AG04449 (cell line): ENCODE measurements at places on chromosomes 6 and 20.
A peak's percentile ranks its signal among the peaks of the same experiment; 100 is the strongest.

- no peak for DNase-seq
Observed at GRCh38 chr6:122861594-122861993, 72.5 kb downstream of the SMPDL3A start.

- DNase-seq: no peak
Observed at GRCh38 chr20:2984028-2984501, 59.4 kb upstream of the GNRH2 start.

GRCh38 chr6:56299916-56300315 lies 52.5 kb upstream of the COL21A1 start:
- DNase-seq: no peak

GRCh38 chr6:139436200-139436956 lies 61.9 kb upstream of the CITED2 start:
- no peak for DNase-seq

DNA sequence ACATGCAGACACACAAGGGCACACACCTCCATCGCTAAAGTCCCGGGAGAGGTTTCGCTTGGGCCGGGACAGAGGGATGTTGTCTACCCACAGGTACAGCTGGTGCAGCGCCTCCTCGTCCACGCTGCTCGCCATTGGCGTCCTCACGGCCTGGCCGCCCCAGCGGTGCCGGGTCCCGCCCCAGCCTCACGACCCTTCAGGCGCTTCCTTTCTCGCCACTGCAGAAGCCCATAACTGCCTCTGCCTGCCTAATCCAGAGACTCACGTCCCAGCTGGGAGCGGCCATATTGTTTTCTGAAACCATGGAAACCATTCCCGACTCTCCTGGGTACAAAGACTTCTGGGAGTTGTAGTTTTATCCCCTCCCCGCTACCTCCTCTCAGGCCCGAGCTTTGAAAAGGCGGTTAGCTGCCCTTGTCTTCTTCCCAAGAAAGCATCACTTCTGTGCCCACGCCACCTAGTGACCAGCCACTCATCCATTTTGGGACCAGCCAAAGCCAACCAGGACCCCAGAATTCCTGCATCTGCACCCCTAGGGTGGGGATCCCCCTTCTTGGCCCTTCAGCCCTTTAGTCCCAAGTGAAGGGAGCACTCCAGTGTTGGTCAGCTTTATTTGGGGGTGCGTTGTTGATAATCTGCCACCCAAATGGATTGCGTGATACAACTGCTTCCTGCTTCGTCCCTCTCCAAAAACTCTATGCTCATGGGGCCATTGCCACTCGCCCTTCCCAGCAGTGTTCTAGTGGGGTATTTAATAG lies at the start of gene SPEF1:
Gene SPEF1 (minus strand): TSS at position 296 of the 758 bp plus-strand sequence. CDS start 161 bp downstream, at position 135.
- DNase-seq: peak; percentile 59

DNA sequence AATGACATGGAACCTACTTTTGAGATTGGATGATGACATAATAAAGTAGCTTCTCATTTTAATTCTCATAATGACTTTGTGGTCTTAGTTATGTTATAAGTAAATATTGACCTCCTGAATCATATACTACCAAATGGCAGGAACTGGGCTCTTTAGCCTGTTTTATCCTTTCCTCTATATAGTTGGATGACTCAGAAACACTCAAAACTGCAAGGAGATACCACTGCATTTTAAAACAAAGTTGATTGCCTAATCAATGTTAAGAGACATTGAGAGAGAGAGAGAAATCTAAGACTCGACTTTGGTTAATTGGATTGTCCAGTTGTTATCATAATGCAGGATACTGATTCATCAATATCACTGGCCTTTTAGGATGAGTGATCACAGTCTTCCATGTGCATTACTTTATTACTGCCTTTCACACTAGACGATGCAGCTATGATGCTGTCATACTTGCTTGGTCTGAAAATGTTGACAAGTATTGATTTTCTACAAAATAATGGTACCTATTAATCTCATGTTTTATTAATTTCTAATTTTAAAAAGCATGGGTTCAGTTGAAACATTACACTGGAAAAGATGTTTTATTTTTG lies 320.0 kb downstream of the NKAIN2 start:
- DNase-seq: no peak

DNA sequence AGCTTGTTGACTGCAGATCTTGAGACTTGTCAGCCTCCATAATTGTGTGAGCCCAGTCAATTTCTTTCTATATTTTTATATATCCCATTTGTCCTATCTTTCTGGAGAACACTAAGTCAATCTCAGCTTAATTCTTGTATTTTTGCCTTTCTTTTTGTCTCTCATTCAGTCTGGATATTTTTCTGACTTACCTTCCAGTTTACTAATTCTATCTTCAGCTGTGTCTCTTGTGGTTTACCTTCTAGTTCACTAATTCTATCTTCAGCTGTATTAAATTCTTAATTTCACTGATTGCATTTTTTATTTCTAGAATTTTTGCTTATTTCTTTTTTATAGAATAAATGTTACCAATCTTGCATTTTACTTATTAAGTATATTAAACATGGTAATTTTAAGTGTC lies 17.8 kb upstream of the RFX6 start:
- no peak for DNase-seq

DNA sequence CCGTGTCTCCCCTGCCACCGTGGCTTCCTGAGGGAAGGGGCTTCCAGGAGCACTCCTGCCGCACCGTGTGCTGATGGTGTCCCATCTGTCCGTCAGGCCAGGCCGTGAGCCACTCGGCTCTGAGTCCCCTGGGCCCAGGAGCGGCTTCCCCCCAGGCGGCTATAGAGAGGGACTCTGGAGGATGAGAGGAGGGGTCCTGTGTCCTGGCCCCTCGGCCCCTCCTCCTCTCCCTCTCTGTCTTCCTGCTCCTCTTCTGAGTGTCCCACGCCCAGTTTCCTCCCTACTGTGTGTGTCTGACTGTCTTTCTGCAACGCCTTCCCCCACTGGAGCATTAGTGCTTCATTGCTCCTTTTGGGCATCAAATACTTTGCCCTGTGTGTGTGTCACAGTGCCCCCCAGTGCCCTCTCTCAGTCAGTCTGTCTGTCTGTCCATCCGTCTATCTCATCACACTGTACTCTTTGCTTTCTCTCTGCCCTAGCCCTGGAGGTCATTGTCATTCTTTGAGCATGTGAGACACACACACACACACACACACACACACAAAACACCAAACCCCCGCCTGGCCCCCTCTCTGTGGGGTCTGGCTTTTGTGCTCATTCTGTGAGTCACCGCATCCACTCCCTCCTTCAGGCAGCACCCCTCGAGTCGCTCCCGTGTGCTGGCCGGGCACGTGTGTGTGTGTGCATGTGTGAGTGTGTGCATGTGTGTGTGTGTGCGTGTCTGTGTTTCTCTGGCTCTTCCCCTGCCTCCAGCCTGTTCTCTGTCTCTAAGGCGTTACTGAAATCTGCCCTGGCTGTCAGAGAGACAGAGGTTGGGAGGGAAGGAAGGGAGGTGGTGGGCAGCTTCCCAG lies 71.9 kb downstream of the SRC start:
- DNase-seq: no peak

- no peak for DNase-seq
Observed at GRCh38 chr6:22883061-22883717, 313.8 kb downstream of the HDGFL1 start.

GRCh38 chr6:135922174-135922573 lies 70.7 kb downstream of the PDE7B start:
- DNase-seq: peak; percentile 93

- no peak for DNase-seq
Observed at GRCh38 chr20:52668626-52669025, 303.5 kb upstream of the TSHZ2 start.

DNA sequence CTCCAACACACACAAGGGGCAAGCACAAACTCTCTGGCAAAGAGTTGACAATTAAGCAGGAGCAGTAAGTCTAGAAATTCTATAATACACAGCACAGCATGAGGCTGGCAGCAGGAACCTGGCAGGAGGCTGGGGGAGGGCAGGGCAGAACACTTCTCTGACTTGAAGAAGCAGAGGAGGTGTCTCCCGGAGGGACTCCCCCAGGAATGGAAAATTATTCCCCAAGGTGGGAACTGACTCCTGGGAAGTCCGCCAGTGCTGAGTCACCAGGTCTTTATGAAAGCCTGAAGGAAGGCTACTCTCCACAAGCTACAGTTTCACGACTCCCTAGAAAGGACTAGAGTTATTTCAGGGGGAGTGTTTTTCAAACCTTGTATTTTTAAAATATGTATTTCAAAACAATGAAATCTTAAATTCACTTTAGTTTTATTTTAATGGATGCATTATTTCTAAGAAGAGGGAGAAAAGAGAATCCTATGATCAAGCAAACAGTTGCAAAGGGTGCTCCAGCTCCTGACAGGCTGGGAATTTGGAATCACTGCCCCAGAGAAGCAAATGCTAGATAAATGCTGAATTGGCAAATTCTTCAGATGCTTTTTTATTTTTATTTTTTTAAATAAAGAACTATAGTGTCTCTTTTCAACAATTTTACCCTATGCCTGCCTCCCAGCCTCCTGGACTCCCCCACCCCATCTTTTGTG lies 192.8 kb downstream of the LY86 start:
- DNase-seq: peak; percentile 21
